ENCODE measurements at places on chromosomes 13 and 19. TPM values are rescaled to one million over a fixed set of nuclear protein-coding genes. Genes with fewer than 3 reads are reported as not detected.

Gene TMEM255B
- total RNA-seq, result 321 TPM

DNA sequence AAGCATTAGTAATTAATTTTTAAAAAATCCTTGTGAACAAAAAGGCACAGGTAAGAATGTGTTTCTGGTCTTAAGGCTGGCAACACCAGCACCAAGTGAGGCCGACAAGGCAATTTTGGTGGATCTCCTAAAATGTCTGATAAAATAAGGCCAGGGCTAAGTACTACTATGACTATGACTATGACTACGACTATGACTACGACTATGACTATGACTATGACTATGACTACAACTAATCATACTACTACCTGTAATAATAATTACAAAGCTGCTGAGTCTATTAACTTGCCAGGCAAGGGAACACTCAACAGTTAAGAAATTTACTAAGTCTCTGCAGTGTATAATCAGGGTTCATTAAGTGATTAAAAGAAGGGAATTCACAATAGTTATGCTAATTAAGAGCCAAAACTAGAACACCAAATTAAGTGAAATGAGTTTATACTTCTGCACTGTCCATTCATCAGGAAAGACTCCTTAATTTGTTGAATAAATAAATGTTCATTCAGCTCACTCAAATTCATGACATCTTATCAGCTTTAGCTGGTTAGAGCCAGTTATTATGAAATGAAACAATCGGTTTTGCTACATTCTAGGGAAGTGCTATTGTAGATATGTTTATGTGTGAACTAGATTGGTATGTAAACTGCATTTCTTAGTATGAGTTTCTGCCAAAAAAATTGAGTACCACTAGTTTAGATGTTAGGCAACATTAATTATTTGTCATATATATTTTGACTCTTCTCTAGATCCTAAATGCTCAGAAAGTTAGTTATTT lies 1626.2 kb upstream of the PCDH20 start:
- DNase-seq, result no peak

GRCh38 chr19:18453269-18454024 lies 15.5 kb upstream of the ISYNA1 start:
- H3K27me3 ChIP-seq, result peaks cover 24% of the 10 kb centered on the region
- DNase-seq, result no peak
- H3K36me3 ChIP-seq, result peaks cover 19% of the 10 kb centered on the region
- H3K4me3 ChIP-seq, result no peak overlapping the region

DNA sequence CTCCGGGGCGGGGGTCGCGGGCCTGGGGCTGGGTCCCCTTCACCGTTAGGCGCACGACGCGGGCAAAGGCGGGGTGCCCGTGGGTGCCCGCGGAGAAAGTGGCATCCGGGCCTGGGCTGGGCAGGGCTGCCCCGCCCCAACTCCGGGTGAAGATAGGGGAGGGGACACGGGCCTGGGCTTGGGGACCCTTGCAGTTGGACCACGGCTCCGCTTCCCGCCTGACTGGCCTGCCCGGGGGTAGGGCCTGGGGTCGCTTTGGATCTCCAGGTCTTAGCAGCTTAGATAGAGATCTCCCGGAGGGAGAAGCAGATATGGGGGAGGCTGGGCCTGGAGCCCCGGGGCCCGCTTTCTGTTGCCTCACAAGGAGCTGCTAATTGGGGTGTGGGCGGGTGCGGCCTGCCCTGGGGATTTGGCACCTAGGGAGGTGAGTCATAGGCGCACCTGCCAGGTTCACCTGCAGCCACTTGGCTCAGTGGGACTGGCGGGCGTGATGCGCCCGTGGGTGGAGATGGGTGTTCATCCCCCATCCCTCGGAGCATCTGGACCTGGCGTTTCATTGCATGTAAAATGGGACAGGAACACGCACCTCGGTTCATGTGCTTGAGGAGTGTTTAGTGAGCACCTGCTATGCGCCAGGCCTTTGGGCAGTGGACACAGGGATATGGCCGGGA lies 585 bp downstream of the MAP1S start:
- peaks cover 48% of the 10 kb centered on the region for H3K4me1 ChIP-seq
- H3K4me3 ChIP-seq, result peak overlapping the region; percentile 96
- peaks cover 12% of the 10 kb centered on the region for H3K27me3 ChIP-seq
- peak overlapping the region; percentile 80 for H3K27ac ChIP-seq
